NCI-H1105 (cell line): ENCODE measurements at places on chromosomes 2 and 18.
A peak's percentile ranks its signal among the peaks of the same experiment; 100 is the strongest.

DNA sequence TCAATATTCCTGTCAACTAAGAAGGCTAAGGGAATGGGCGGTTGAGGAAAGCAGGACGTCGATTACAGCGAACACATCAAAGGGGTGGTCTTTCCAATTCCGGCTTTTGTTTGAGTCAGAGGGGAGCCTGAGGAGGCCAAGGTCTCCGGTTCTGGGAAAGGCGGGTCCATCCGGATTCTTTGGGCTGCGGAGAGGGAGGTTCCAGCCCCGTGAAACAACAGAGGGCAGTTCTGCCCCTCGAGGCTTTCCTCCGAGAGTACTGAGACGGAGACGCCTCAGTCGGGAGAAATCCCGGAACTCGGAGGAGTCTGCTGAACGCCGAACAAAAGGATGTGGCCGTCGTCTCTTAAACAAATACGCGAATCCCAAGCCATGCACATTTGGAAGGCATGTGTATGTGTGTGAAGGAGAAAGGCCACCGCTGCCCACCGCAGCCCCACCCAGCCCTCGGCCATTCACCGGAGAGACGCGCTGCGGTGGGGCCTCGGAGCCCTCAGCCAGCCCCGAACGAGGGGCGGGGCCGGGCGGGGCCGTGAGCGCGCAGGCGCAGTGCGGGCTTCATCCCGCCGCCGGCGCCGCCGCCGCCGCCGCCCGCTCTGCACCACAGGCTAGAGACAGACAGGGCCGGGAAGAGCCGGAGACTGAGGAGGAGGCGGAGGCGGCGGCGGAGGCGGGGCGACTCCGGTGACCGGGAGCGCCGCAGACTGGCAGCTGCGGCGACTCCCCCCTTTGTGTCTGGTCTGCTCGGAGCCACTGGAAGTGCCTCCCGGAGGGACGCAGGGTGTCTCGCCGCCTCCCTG, at the start of gene BMPR2:
BMPR2 (plus strand) TSS at position 719 of the 800 bp plus-strand sequence. CDS start 1,148 bp downstream, outside the sequence.
- peak; percentile 82 for DNase-seq

DNA sequence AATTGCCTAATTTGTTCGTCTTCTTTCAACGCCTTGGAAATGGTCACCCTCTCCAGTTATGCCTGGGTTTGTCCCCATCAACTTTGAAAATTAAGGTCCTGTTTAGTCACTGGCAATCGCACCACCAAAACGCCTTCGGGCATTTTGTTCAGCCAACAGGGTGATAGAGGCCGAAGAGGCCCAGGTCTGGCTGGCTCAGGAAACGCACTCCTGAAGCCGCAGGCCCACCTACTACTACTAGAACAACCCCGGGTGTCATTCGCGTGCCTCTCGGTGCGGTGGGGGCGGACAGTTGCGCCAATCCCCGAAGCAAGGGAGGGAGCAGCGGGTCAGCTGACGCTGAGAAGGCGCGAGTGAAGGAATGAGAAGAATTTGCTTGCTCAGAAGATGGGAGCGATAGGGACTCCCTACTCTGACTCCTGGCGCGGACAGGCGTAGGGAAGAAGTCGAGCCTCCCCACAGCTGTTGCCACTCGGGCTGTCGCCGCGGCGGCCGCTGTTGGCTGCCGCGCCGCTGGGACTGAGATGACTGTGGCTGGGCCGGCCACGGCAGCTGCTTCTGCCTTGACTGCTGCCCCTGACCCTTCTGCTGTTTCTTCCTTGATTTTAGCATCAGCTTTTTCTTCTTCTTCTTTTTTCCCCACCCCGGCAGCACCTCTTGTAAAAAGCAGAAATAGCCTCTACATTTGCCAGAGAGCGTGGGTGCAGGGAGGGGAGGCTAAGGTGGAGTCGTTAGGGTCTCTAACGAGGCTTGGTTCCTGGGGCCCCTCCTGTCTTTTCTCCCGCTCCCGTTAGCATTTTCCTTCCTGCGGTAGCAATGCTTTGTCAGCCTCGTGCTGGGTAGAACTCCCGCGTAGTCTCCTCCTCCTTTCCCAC, 387.6 kb downstream of the FIGN start:
- DNase-seq, result no peak

DNA sequence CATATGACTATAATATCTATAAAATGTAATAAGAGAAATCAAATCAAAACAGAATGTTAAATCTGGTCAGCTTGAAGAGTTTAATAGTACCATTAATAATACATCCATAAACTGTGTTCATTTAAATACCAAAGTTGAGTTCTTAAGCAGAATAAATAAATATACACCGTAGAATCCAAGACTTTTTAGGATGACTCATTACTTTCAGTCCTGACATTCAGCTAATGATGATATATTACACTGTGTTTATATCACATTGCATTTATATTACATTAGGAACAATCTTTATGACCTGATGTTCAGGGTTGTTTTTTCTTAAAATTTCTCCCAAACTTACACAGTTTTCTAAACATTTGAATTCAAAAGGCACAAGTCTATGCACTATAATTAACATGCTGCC, 331.3 kb downstream of the SS18 start:
- DNase-seq, result no peak

DNA sequence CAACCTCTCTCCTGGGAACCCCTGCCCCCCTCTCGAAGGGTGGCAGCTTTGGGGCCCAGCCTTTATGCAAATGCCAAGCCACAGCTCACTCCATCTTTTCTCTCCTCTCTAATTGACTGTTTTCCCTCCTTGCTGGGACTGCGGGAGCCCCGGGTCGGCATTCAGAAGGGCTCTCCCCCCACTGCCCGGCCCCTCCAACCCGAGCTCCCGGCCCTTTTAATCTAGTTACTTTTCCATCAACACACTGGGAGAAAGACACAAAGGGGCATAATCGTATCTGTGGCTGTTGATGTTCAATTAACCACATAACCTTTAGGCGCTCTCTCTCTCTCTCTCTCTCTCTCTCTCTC, 95.4 kb downstream of the INHBB start:
- DNase-seq, result no peak

GRCh38 chr2:7060631-7061449, 143.6 kb downstream of the RNF144A start:
- no peak for DNase-seq

GRCh38 chr2:16007167-16007934, 67.0 kb downstream of the MYCN start:
- DNase-seq, result no peak
